ENCODE measurements at places on chromosomes 7 and 10.
A peak's percentile ranks its signal among the peaks of the same experiment; 100 is the strongest.

GRCh38 chr10:127125331-127125730, 71.1 kb downstream of the INSYN2A start:
- DNase-seq: no peak

GRCh38 chr10:29922892-29923291, 136.5 kb downstream of the JCAD start:
- DNase-seq: no peak

GRCh38 chr7:131610007-131610406, 53.6 kb upstream of the PODXL start:
- DNase-seq: no peak

DNA sequence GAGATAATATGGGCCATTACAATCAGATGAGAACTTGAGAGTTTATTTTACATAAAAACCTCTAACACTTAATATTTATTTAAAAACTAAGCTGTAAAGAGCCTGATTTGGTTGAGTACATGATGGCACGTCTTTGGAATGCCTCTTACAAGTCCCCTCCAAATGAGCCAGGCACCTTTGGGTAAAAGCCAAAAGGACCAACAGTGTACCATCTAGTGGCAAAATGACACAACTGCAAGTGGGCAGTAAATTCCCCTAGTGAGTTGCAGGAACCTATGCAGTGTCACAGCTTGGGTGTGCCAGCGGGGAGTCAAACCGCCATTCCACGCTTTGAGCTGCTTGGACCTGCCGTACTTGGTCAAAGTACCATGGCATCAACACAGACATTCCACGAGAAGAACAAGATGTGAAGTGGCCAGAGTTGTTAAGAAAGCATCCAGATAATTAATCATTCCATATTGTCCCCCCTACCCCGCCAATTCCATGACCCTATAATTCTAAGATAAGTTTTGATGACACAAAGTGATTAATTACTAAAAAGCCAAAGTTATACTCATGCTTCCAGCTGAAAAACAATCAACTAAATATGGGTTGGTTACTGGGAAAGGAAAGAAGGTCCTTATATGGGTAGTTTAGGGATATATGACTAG, 115.2 kb downstream of the SORBS1 start:
- peak; percentile 24 for DNase-seq

DNA sequence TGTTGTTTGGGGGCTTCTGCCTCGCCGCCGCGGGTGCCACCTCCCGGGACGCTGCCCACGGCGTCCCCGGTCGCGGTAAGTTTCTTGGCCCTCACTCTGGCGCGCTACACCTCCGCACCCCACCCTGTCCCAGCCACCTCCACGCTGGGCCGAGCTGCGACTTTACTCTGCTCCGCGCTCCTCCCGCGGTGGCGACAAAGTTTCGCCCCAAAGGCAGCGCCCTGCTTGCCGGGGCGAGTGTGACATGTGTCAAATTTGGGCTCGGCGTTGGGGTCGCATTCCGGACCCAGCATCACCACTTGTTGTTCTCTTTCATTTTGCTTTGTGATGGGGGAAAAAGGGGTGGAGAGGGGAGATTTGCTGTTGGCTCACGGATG, 167.7 kb upstream of the PPP1R3A start:
- no peak for DNase-seq

DNA sequence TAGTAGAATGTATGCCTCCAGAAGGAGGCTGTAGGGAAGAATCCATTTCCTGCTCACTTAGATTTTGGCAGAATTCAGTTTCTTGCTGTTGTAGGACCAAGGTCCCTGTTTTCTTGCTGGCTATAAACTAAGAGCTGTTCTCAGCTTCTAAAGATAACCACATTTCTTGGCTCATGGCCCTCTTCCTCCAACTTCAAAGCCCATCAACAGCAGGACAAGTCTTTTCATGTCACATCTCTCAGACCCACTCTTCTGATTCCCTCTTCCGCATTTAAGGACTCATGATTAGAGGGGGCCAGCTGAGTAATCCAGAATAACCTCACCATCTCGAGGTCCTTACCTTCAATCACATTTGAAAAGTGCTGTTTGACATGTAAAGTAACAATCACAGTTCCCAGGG, 8.2 kb upstream of the LSM8 start:
- DNase-seq: no peak

DNA sequence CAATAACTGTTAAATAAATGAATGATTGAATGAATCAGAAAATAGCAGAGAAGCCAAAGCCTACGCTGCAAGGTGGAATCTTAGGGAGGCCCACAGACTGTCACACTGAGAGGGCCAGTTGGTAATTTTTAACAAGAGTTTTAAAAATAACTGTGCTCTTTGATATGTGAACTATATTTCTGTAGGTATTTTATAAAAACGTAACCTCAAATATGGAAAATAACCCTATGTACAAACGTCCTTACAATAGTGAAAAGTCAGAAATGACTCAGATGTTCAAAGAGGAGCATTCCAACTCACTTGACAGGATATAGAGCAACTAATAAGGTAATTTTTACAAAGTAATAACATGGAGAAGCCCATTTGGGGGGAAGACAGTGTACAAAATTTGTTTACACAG, 18.9 kb upstream of the TMEM273 start:
- no peak for DNase-seq

- no peak for DNase-seq
These were observed 39.1 kb downstream of the CDK1 start for GRCh38 chr10:60817398-60817805.

GRCh38 chr7:26958834-26959233, 94.4 kb upstream of the SKAP2 start:
- no peak for DNase-seq

GRCh38 chr10:18767981-18768380, 108.8 kb downstream of the ARL5B start:
- DNase-seq: no peak

- DNase-seq: no peak
These were observed 21.2 kb upstream of the IGF2BP3 start for GRCh38 chr7:23491502-23491901.

DNA sequence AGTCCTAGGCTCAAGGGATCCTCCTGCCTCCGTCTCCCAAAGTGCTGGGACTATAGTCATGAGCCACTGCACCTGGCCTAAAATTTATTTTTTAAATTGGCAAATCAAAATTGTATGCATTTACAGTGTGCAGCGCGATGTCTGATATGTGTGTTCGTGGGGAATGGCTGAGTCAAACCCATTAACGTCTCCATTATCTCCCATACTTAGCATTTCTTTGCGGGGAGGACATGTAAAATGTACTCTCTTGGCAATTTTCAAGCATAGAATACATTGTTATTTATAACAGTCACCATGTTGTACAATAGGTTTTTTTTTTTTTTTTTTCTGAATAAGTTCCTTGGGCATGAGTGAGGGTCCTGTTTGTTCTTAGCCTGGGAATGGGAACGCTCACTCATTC, 3.8 kb downstream of the TMEM184A start:
- no peak for DNase-seq

DNA sequence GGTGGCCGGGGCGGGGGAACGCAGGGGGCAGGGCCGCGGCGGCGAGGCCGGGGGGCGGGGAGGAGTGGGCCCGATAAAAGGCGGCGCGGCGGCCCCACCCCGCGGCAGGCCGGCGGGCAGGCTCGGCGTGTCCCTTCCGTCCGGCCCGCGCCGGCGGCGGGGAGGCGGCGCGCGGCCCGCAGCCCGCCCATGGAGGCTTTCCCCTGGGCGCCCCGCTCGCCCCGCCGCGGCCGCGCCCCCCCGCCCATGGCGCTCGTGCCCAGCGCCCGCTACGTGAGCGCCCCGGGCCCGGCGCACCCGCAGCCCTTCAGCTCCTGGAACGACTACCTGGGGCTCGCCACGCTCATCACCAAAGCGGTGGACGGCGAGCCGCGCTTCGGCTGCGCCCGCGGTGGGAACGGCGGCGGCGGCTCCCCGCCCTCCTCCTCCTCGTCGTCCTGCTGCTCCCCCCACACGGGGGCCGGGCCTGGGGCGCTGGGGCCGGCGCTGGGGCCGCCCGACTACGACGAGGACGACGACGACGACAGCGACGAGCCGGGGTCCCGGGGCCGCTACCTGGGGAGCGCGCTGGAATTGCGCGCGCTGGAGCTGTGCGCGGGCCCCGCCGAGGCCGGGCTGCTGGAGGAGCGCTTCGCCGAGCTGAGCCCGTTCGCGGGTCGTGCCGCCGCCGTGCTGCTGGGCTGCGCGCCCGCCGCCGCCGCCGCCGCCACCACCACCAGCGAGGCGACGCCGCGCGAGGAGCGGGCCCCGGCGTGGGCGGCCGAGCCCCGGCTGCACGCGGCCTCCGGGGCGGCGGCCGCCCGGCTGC, at the start of gene NANOS1:
Gene NANOS1, plus strand, starts transcription at position 102 of the 808 bp plus-strand sequence. Its CDS starts 88 bp downstream, at position 190.
- peak; percentile 49 for DNase-seq

- DNase-seq: no peak
These were observed 35.3 kb upstream of the EGR2 start for GRCh38 chr10:62851442-62851841.

DNA sequence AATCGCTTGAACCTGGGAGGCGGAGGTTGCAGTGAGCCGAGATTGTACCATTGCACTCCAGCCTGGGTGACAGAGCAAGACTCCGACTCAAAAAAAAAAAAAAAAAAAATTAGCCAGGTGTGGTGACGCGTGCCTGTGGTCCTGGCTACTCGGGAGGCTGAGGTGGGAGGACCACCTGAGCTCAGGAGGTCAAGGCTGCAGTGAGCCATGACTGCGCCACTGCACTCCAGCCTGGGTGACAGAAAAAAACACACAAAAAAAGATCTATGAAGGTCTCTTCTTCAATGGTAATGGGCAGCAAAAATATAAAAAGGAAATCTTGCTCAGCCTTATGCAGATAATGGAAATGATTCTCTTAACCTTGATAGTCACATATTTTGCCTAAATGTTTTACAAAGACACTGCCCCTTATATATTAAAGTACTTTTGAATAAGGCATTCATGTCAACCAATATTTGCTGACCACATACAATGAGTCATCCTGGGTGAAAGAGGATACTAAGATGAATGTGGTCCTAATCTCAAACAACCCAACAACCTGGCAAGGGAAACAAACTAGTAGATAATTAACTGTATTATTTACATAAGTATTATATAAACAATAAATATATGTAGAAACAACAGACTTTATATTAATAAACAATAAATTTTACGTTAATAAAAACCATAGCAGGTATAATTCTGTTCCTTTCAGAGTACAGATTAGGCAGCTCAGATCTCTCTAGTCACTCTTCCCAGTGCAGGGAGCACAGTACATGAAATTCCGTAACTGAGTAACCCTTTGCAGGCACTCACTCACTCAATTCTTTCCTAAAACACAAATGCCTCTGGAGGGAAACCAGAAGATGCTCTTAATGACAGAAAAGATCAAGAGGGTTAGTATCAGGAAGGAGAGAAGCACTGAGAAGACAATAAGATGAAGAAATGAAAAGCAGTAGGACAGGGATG, 8.1 kb downstream of the TOMM7 start:
- no peak for DNase-seq

DNA sequence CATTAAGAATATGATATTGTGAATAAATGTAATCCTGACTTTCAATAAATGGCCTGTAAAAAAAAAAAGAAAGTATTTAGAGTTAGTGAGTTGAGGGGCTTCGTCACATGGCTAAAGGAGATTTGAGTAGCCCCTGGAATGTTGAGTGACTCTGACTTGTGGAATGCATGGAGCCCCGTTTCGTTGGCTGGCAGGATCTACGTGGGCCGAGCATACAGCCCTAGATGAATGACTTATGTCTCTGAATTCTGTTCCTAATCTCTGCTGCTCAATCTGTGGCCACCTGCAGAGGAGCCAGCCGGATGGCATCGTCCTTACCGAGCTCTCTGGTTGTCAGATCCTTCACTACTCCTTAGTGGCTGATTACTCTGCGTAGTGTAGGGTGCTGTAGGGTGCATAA, 155.7 kb downstream of the MGMT start:
- no peak for DNase-seq

DNA sequence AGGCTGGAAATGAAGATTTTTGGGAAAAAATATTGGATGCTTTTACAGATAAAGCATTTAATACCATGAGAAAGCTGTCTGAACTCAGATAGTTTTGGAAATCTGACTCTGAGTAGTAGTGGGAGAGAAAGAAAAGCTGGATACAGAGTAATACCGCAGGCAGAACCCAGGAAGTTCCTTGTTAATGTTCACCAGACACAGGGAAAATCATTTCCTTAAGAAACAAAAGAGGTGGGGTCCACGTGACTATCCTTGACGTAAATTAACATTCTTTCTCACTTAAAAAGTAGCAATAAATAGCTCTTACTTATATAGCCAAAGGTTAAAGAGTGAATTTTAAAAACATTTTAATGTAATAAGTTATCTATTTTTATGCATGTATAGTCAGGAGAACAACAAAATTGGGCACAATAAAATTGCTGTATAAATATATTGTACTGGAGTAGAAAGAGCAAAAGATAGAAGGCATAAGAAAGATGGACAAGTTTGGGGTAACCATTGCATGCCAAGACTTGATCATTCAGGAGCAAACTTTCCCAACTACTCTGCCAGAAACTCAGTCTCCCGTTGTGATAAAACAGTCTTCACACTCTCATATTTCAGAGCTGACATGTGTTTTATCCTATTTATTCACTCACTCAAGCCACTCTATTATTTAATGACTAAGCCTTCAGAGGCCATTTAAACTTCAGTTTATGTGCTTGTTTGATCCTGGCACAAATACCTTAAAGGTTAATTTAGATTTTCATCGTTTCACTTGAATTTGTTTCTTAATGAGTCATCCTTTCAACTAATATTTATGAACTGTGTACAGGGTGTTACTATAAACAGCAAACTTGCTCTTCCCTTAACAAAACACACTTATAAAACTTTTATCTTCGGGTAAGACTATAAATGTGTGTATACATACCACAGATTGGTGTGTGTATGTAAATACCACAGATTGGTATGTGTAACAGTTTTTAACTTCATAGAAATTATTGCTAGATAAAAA, 143.1 kb downstream of the GNAI1 start:
- DNase-seq: no peak

- no peak for DNase-seq
These were observed 470.8 kb downstream of the INHBA start for GRCh38 chr7:41232086-41232485.

DNA sequence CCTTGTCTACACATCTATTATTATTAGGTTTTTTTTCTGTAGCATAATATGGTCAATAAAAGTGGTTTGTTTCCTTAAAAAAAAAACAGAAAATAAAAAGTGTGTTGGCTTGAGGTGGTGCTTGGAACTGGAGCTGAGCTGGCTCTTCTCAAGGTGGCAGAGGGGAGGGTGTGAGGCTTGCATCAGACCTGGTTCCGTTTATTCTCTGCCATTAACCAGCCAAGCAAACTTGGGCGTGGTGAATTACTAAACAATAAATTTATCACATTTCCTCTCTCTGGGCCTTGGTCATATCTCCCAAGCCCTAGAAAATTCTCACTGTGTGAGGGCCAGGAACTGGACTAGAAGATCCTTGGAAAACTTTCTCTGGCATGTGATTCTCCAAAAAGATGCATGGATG, 427.5 kb upstream of the MKI67 start:
- no peak for DNase-seq
